CD8-positive, alpha-beta memory T cell (primary cell): ENCODE measurements at places on chromosomes 2 and 18. TPM values are rescaled to one million over a fixed set of nuclear protein-coding genes. Genes with fewer than 3 reads are reported as not detected.

- H3K27ac ChIP-seq, result no peak overlapping the region
- no peaks in the 10 kb centered on the region for H3K4me1 ChIP-seq
- H3K36me3 ChIP-seq, result no peaks in the 10 kb centered on the region
- H3K27me3 ChIP-seq, result no peaks in the 10 kb centered on the region
- DNase-seq, result no peak
Measured at GRCh38 chr2:11572996-11573395, 39.2 kb downstream of the GREB1 start.

The TMEM247 gene
- total RNA-seq, result not detected

- no peak for DNase-seq
- H3K27me3 ChIP-seq, result no peaks in the 10 kb centered on the region
- H3K4me1 ChIP-seq, result no peaks in the 10 kb centered on the region
- H3K36me3 ChIP-seq, result no peaks in the 10 kb centered on the region
- no peak overlapping the region for H3K27ac ChIP-seq
Measured at GRCh38 chr18:23330423-23330822, 122.7 kb upstream of the RIOK3 start.

- H3K36me3 ChIP-seq, result no peaks in the 10 kb centered on the region
- H3K27ac ChIP-seq, result no peak overlapping the region
- no peaks in the 10 kb centered on the region for H3K4me1 ChIP-seq
Measured at GRCh38 chr2:160229591-160229990, 29.5 kb upstream of the ITGB6 start.

The UGT1A3 gene
- not detected for total RNA-seq

The FAM237A gene
- not detected for total RNA-seq

DNA sequence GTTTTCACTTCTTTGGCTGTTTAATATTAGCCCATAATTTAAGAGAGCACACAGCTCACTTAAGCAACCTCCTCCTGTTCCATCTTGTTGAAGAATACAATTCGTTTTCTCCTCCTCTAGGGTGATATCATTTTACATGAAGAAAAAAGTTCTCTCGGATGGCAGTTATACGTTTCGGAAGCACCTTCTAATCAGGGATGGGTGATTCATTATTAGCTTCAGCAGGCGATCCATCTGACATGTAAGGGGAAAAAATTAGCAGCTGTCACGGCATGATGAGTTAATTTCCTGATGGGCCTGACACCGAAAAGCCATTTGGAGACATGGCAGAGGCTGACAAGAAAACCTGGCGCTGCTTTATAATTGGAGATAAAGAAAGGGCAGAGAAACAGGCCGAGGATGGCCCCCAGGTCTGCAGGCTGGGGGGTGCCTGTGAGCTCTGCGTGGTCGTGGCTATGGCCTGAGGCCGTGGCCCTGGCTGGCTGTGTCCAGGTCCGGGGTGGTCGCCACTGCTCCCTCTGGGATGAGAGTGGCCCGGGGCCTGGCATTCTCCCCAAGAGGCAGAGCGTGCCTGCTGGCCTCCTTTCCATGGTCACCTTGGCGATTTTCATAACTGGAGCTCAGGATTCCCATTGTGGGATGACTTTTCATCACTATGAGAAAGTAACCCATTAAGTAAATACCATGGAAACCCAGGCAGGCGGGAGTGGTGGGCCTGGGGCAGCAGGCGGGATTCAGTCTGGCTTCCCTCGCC, 140.1 kb downstream of the PTGR3 start:
- no peak overlapping the region for H3K27ac ChIP-seq
- no peaks in the 10 kb centered on the region for H3K27me3 ChIP-seq
- H3K4me1 ChIP-seq, result peaks cover 34% of the 10 kb centered on the region

GRCh38 chr2:240921311-240921994, 15.3 kb downstream of the CROCC2 start:
- no peak overlapping the region for H3K4me3 ChIP-seq
- H3K27ac ChIP-seq, result no peak overlapping the region
- no peaks in the 10 kb centered on the region for H3K27me3 ChIP-seq

DNA sequence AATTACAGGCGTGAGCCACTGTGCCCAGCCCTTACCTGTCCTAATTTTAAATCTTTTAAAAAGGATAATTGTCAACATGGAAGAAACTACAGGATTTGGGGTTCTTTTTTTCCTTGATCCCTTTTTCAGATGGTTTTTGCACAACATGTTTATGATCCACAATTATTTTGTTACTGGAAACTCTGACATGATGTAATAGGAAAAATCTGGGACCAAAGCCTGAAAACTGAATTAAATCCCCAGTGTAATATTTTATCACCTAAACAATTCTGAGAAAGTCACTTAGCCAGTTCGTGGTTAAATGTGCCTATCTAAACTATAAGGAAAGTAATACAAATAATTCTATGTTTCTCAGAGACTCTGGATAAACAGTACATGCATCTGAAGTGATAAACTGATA, 1649.7 kb downstream of the LRP1B start:
- H3K4me3 ChIP-seq, result no peak overlapping the region
- H3K4me1 ChIP-seq, result no peaks in the 10 kb centered on the region
- DNase-seq, result no peak
- no peaks in the 10 kb centered on the region for H3K27me3 ChIP-seq

DNA sequence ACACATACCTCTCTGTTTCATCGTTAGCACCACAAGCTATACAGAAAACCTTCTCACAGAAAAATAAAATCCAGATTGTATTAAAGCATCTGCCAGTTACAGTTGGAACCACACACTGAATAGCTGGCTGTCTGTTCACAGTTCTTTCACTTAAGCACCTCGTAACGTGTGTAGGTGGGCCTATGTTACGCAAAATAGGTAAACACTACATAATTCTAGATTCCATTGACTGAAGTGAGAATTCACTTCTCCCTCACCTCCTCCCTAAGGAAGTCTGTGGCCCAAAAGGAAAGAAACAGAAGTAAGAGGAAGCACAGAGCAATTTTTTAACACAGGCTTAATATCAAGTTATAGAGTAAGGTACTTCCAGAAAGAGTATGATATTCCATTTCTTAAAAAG, 24.9 kb downstream of the PELI1 start:
- DNase-seq, result no peak
- no peaks in the 10 kb centered on the region for H3K36me3 ChIP-seq
- H3K4me1 ChIP-seq, result peaks cover 32% of the 10 kb centered on the region
- H3K27me3 ChIP-seq, result no peaks in the 10 kb centered on the region

DNA sequence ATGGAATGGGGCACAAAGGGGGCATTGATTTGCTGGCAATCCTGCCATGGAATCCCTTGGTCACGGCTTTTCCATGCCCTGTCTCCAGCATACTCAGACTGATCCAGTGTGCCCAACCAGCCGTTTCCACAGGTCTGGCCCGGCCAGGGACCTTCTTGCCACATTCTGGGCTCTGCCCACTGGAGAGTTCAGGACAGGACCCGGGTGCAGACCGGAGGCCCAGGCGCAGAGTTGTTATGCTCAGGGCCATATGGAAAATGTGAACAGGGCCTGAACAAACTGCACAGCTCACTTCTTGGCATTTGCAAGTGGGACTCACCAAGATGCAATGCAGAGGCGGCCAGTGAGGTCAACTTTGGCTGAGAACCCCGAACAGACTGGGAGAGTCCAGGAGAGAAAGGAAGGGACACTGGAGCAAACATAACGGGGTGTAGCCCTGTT, 15.6 kb upstream of the ASAP2 start:
- no peaks in the 10 kb centered on the region for H3K4me1 ChIP-seq
- no peaks in the 10 kb centered on the region for H3K27me3 ChIP-seq

GRCh38 chr2:232633413-232634205, at the start of gene EFHD1:
EFHD1 (plus strand) TSS chr2:232633604; CDS start chr2:232633705, 101 bp downstream.
- H3K36me3 ChIP-seq, result no peaks in the 10 kb centered on the region
- H3K4me3 ChIP-seq, result peak within 1 kb of the TSS; percentile 8
- H3K27ac ChIP-seq, result no peak within 1 kb of the TSS
- peaks cover 25% of the 10 kb centered on the region for H3K27me3 ChIP-seq
- DNase-seq, result peak; percentile 24
- no peaks in the 10 kb centered on the region for H3K4me1 ChIP-seq

DNA sequence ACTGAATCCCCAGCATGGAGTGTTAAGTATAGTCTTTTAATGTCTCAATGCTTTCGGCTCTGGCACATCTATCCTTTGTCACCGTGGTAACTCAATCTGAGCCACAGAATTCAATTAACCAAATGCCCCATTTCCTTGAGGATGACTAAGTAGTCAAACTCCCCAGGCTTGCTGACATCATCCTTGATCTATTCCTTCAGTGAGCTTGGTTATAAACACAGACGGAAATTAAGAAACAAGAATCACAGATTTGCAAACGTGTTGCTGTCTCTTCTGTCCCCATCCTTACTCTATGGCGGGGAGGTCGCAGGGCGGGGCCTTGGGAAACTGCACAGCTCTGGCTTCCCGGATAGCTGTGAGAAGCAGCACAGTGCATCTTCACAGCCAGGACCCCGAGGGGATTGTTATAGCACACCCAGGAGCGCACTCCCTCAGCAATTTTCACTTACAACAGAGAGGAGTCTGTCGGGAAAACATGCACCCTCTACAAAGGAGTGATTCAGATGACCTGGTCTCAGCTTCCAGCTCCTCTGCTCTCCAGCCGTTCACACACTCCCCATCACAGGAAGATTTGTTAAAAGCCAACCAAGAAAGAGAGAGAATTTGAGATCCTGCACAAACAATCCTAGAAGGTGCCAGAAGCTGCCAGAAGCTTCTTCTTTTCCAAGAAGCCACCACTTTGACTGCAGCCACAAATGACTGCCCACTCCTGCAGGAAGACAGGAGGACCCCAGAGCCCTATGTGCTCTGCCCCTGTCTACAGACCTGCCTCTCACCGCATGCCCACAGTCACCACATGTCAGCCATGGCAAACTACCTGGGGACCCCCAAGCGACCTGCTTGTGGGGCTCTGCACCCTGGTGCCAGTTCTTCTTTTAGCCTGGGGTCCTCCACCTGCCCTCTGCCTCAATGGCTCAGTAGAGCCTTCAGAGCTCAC, 44.9 kb upstream of the YWHAQ start:
- H3K4me1 ChIP-seq, result peaks cover 7% of the 10 kb centered on the region
- no peak overlapping the region for H3K4me3 ChIP-seq
- H3K27ac ChIP-seq, result no peak overlapping the region
- H3K36me3 ChIP-seq, result no peaks in the 10 kb centered on the region

The INSIG2 gene
- 13.4 TPM for total RNA-seq

The SATB2 gene
- total RNA-seq, result 0.09 TPM

- no peak for DNase-seq
- peaks cover 8% of the 10 kb centered on the region for H3K4me1 ChIP-seq
- no peak overlapping the region for H3K4me3 ChIP-seq
- H3K36me3 ChIP-seq, result no peaks in the 10 kb centered on the region
Measured at GRCh38 chr2:241852981-241853631, 5.6 kb downstream of the PDCD1 start.

- no peak for DNase-seq
- H3K4me1 ChIP-seq, result no peaks in the 10 kb centered on the region
- H3K4me3 ChIP-seq, result no peak overlapping the region
- no peaks in the 10 kb centered on the region for H3K27me3 ChIP-seq
Measured at GRCh38 chr2:39464864-39465263, 27.8 kb upstream of the MAP4K3 start.

DNA sequence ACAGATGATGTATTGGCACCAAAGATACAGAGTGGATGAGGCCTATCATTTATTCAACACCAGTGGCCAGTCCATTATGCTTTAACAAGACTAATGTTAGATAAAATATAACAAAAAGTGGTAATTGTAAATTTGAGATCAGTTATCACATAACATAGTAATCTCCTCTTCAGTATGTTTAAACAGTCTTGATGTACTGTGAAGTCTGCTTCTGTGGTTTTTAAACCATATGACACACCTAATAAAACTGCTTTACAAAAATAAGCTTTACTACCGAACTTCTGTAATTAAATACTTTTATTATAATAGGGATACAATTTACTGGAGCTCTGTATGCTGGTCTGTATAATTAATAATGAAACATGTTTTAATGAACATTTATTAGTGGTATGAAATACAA, 2156.1 kb upstream of the CELF4 start:
- no peak overlapping the region for H3K27ac ChIP-seq
- DNase-seq, result no peak
- no peaks in the 10 kb centered on the region for H3K27me3 ChIP-seq
- H3K4me3 ChIP-seq, result no peak overlapping the region
- H3K36me3 ChIP-seq, result no peaks in the 10 kb centered on the region
- H3K4me1 ChIP-seq, result no peaks in the 10 kb centered on the region

DNA sequence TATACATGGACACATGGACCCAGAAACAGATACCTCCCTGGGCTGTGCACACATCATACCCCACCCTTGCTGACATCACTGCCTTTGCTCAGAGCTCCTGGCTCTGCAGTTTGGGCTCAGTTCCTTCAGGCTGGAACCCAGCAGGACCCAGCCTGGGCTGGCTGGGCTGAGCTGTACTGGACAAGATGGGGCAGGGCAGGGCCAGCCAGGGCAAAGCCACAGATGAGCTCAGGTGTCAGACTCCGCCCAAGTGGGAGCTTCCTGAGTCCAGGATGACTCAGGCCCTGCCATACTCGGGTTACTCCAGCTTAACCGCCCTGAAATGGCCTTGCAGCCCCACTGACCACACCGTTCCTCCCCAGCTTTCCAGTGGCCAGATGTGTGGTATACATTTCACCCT, 284.9 kb downstream of the OSR1 start:
- H3K4me3 ChIP-seq, result no peak overlapping the region
- DNase-seq, result no peak
- H3K27me3 ChIP-seq, result no peaks in the 10 kb centered on the region
- H3K4me1 ChIP-seq, result no peaks in the 10 kb centered on the region
- no peak overlapping the region for H3K27ac ChIP-seq

- peaks cover 66% of the 10 kb centered on the region for H3K4me1 ChIP-seq
- DNase-seq, result no peak
- H3K4me3 ChIP-seq, result no peak overlapping the region
- no peaks in the 10 kb centered on the region for H3K36me3 ChIP-seq
- no peak overlapping the region for H3K27ac ChIP-seq
- H3K27me3 ChIP-seq, result no peaks in the 10 kb centered on the region
Measured at GRCh38 chr2:8306530-8307351, 375.1 kb upstream of the ID2 start.

DNA sequence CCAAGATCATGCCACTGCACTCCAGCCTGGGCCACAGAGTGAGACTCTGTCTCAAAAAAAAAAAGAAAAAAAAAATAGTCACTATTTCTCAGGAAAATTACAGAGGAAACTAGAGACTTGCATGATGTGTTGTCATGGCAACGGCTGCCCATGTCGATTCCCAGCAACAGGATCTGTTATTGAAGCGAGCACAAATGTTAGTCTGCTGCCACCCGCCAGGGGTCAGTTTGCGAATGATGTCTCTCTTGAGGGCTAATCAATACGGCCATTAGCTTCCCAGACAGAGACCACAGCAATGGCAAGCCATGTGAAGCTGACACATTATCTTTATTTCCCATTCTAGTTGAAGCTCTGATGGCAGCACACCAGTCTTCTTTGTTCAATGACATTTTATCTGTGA, 32.4 kb upstream of the ACYP2 start:
- H3K4me3 ChIP-seq, result no peak overlapping the region
- DNase-seq, result no peak
- no peaks in the 10 kb centered on the region for H3K36me3 ChIP-seq
- no peaks in the 10 kb centered on the region for H3K27me3 ChIP-seq
- H3K4me1 ChIP-seq, result no peaks in the 10 kb centered on the region

The NFATC1 gene
- total RNA-seq, result 46.7 TPM

DNA sequence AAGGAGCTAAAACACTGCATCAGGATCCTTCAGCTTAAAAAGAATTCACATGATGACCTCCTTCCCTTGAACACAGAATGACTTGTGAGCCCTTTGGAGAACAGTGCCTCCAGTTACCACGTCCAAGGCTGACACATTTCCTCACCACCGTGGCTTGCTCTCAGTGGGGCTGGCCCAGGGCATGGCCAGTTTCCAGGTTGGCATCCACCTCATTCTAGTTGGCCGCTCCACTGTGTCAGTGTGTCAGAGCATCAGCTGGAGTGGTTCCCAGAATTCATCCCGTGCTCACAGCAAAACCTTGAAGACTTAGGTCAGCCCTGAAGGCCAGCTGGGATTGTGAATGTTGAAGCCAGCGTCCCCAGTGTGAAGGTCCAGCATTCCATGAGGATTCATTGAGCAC, 158.5 kb downstream of the INSIG2 start:
- H3K27ac ChIP-seq, result no peak overlapping the region
- H3K27me3 ChIP-seq, result no peaks in the 10 kb centered on the region
- H3K4me1 ChIP-seq, result no peaks in the 10 kb centered on the region
- no peak for DNase-seq
- H3K36me3 ChIP-seq, result no peaks in the 10 kb centered on the region
